HepG2 (cell line): ENCODE measurements at places on chromosomes 3 and 15. TPM values are rescaled to one million over a fixed set of nuclear protein-coding genes. Genes with fewer than 3 reads are reported as not detected.

Gene C2CD4A
- total RNA-seq = 0.17 and 0.20 TPM in 2 replicates

Gene EFCAB12
- total RNA-seq = 0.11 and 0.31 TPM in 2 replicates

Gene ZNF385D
- not detected in 2 replicates for total RNA-seq

Gene SLC9C1
- not detected in 2 replicates for total RNA-seq

Gene FILIP1L
- 8.1 and 10.2 TPM in 2 replicates for total RNA-seq

Gene NRG4
- not detected in 2 replicates for total RNA-seq

Gene HDC
- not detected in 2 replicates for total RNA-seq

Gene CTDSPL2
- 56.2 and 95.2 TPM in 2 replicates for total RNA-seq

Gene SLC22A14
- total RNA-seq = not detected in 2 replicates

Gene KCNAB1
- total RNA-seq = not detected in 2 replicates

Gene KNL1
- total RNA-seq = 21.4 and 34.5 TPM in 2 replicates

Gene NEIL1
- total RNA-seq = 3.7 and 10.4 TPM in 2 replicates

Gene GP9
- not detected in 2 replicates for total RNA-seq

Gene WDR48
- total RNA-seq = 29.2 and 67.6 TPM in 2 replicates

Gene TERC
- 8.4 and 74.6 TPM in 2 replicates for total RNA-seq

Gene IL17RD
- 0.20 and 0.31 TPM in 2 replicates for total RNA-seq

Gene NPAP1
- not detected in 2 replicates for total RNA-seq

Gene WNT7A
- not detected in 2 replicates for total RNA-seq

Gene COLQ
- total RNA-seq = 0.31 TPM in 1 of 2 replicates, not detected in the other

Gene EPHB3
- not detected in 2 replicates for total RNA-seq

Gene SKOR1
- 0.09 and 0.10 TPM in 2 replicates for total RNA-seq

Gene NTRK3
- total RNA-seq = not detected in 2 replicates

Gene GCSAM
- not detected in 2 replicates for total RNA-seq

Gene TLR9
- not detected in 2 replicates for total RNA-seq

Gene ANKDD1A
- total RNA-seq = 0.11 TPM in 2 replicates

Gene GPR149
- total RNA-seq = not detected in 2 replicates

Gene FAM227B
- 2.3 and 2.6 TPM in 2 replicates for total RNA-seq

Gene KIF9
- 16.9 and 18.8 TPM in 2 replicates for total RNA-seq

Gene ACAN
- not detected in 2 replicates for total RNA-seq

Gene TUSC7
- not detected in 2 replicates for total RNA-seq

Gene HCLS1
- not detected in 2 replicates for total RNA-seq

Gene CLDN16
- 0.21 and 0.24 TPM in 2 replicates for total RNA-seq

Gene CA12
- 0.07 and 0.08 TPM in 2 replicates for total RNA-seq

Gene GOLGA8H
- total RNA-seq = 0.21 and 0.49 TPM in 2 replicates

Gene PLXNA1
- total RNA-seq = 8.5 and 16.6 TPM in 2 replicates

Gene NR1I2
- 10.9 and 13.4 TPM in 2 replicates for total RNA-seq

Gene CTDSPL
- total RNA-seq = 25.0 and 26.1 TPM in 2 replicates

Gene SERPINI2
- not detected in 2 replicates for total RNA-seq

Gene ETFA
- total RNA-seq = 396 and 456 TPM in 2 replicates

Gene CCDC80
- not detected in 2 replicates for total RNA-seq

Gene ZBBX
- not detected in 2 replicates for total RNA-seq

Gene CPLX3
- total RNA-seq = not detected in 2 replicates

Gene RAB6B
- 0.17 TPM in 1 of 2 replicates, not detected in the other for total RNA-seq

Gene SUSD5
- not detected in 2 replicates for total RNA-seq

Gene SYNM
- 3.7 and 6.0 TPM in 2 replicates for total RNA-seq

Gene SLC27A2
- 12.3 and 23.4 TPM in 2 replicates for total RNA-seq

Gene CHSY1
- total RNA-seq = 12.8 and 13.7 TPM in 2 replicates

Gene MAGEL2
- not detected in 2 replicates for total RNA-seq

Gene INSYN1
- total RNA-seq = not detected in 2 replicates
